AG04450 (cell line): ENCODE measurements at places on chromosomes 4 and X.

DNA sequence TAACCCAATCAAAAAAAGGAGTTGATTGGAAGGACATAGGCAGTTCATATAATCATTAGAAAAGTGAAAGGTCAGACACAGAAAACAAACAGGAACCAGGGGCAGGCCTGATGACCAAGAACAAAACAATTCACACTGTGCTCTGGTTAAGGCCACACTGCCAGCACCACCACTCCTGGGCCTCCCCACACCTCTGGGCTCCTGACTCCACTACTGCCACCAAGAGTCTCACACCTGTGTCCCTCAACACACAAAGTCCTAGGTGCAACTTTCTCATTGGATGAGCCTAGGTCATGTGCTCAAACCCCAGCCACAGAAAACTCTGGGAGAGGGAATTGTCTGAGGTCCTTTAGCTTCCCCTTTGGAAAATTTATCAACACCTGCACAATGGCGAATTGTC is 11.1 kb upstream of the FAM9C start:
- no peak for DNase-seq

DNA sequence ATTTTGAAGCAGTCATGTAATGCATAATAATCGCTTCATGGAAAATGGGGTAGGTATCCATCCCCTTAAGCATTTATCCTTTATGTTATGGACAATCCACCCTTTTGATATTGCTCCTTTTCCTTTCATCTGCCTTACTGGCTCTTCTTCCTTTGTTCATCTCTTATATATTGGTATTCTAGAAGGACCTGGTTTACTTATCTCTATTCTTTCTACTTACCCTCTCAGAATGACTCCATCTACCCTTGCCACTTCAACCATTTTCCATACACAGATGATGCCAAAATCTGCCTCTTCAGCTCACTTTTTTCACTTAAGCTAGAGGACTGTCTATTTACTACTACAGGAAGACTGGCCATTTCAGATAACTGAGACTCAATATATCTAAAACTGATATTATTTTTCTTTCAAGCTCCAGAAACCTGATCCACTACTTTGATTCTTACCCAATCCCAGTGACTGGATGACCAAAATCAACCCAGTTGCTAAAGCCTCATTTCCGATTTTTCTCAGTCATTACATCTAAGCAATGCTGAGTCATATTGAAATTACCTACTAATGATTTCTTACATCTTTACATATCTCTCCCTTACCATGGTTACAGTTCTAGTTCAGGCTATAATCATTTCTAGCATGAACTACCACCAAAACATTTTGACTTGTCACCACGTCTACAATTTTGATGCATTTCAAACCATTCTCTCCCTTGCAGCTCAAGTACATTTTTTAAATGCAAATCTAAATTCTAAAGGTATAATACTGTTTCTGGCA is 93.7 kb downstream of the FAAH2 start:
- no peak for DNase-seq

- no peak for DNase-seq
Observed at GRCh38 chr4:111074523-111075114, 451.7 kb upstream of the PITX2 start.

GRCh38 chrX:41720125-41720779 is 3.7 kb upstream of the GPR82 start:
- DNase-seq: no peak

DNA sequence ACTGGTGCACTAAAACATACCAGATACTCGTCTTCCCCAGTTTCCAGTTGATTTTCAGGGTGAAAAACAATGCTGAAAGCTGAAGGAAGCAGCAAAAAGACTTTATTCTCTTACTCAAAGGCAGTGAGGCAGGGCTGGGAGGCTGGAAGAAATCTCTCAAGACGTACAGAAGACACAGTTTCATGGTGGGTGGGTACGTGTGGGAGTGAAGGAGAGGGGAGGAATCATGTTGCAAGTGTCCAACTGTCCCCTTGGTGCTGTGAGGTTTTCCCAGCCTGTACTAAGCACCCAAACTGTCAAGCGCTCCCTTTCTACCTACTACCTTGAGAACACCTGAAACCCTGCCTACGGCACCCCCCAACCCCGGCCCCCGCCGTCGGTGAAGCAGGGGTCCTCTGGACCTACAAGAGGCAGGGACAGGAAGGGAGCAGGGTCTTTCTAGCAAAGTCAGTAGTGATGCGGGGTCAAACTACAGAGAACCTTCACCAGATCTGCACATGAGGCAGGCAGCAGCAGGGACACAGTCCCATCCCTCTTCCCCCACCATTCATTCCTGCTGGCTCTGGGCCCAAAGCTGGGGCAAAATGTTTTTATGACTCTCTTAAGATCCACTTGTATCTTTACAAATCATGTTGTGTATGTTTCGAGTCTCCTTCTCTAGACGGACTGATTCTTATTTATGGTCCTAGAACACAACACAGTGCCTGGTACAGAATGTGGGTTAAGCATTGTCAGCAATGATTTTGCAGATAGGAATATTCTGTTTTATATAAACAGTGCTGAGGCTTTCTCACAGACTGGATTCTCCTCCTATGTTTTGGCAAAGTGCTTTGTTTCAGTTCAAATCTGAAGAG is 2.4 kb upstream of the SETD7 start:
- no peak for DNase-seq

GRCh38 chrX:110003167-110004156 is 548 bp downstream of the TMEM164 start:
- DNase-seq: no peak

DNA sequence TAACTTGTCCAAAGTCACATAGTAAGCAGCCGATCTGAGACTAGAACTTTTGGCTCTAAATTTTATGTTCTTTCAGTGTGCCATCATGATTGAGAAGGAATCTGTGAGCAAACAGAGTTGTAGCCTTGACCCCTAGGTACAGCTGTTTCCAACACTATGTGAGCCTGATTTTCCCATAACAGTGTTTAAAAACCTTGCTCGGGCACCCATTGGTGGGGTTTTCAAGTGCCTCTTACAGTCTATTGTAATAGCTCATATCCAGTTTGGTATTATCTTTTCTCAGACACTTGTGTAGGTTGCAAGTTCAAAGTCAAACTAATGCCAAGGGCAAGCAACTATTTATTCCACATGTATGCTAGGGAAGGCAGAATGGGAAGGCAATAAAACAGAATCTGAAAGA is 467.9 kb downstream of the INPP4B start:
- no peak for DNase-seq

- no peak for DNase-seq
Observed at GRCh38 chrX:34687095-34687494, 30.0 kb upstream of the TMEM47 start.
